ENCODE measurements at places on chromosomes 12 and 14.

GRCh38 chr12:106048676-106049075 is 90.1 kb downstream of the NUAK1 start:
- no peak for DNase-seq

DNA sequence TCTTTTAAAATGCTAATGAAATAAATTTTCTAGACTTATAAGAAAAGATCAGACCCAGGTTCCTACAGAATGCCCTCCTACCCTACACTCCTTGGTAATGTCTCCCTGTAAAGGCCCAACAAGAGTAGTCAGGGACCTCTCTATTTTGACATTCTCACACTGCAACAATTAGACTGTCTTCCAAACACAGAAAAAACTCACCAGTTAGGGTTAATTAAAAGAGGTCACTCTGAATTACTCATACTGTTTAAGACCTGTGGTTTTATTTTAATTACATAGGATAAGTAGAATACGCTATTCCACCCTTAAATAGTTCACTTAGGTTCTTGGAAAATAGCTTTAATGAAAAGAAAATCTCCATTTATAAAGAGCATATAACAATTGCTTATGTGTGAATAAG is 142.4 kb downstream of the ITPR2 start:
- no peak for DNase-seq

- no peak for DNase-seq
Observed at GRCh38 chr14:73797543-73798265, 53.9 kb upstream of the PTGR2 start.

DNA sequence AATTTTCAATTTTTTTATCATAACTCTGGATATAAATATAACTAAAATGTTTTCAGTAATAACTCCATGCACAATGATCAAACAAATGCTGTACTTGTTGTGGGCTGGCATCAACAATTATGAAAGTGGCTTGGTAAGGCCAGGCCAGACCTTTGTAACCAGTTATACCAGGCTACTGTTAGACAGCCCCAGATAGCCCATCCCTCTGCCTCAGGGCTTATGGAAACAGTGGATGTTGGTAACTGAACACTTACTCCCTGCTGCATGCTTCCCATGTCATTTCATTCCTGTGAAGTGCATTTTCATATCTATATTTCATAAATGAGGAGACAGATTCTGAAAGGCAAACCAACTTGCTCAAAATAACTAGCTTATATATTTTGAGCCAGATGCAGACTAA is 195.0 kb downstream of the SYT1 start:
- DNase-seq = no peak

DNA sequence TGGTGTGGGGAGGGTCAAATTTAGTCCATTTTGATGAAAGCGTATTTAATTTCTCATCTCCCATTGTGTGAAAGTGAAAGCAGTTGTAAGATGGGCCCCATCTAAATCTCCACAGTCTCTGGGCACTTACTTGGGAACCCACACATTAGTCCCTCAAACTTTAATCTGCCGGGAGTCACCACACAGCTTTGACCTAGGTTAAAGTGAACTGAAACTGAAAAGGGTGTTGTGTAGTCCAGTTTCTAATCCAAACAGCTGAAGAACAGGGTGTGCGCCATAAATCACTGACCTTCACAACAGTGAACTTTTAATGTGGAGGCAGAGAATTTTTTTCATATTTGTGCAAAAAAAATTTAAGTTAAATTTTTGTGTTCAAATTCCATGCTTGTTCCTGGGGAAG is 48.4 kb upstream of the PTPRO start:
- DNase-seq = no peak

GRCh38 chr14:31944256-31945073 is 132.6 kb upstream of the ARHGAP5 start:
- no peak for DNase-seq

GRCh38 chr12:70643939-70644338 is 6.7 kb upstream of the PTPRB start:
- no peak for DNase-seq

GRCh38 chr14:87805315-87805723 is 187.7 kb downstream of the GALC start:
- DNase-seq = peak; percentile 30

- no peak for DNase-seq
Observed at GRCh38 chr12:128581321-128581761, 242.4 kb downstream of the SLC15A4 start.

GRCh38 chr14:34536951-34537676 is 2.4 kb downstream of the EAPP start:
- DNase-seq = no peak

DNA sequence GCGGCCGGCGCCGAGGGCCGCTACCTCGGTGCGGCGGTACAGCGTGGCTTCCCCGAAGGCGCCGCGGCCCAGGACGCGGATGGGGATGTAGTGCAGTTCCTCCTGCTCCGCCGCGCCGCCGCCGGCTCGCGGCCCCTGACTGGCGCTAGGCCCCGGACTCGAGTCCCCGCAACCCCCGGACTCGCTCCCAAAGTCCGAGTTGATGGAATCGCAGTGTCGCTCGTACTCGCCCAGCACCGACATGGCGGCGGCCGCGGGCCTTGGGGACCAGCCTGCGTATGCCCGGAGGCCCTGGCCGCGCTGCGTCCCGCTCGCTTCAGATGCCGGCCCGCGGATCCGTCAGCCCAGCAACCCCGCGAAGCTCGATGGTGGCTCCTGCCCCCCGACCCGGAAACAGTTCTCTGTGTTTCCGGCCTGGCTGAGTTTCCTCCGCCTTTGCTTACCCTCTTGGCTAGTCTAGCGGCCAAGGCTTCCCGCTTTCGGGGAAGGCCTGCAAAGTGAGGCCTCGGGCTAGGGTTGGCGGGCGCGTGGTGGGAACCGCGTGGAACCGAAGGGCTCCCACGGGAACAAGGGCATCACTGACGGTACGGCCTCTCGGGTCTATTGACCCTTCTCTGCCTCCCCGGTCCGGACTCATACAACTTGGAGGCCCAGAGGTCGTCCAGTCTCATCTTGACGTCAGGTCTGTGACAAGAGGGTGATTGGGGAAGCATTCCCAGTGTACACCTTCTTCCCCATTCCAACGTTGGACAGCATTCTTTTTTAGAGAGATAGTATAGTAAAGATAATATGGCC is at the start of gene NEK9:
TSS of gene NEK9 (minus strand) at position 370 of the 795 bp plus-strand sequence. CDS start at position 243, 127 bp downstream.
- no peak for DNase-seq

GRCh38 chr12:12998248-12998647 is 1.8 kb downstream of the HEBP1 start:
- DNase-seq = no peak

GRCh38 chr14:64544607-64545312 is 4.2 kb downstream of the HSPA2 start:
- DNase-seq = no peak

- DNase-seq = no peak
Observed at GRCh38 chr12:92722897-92723296, 20.1 kb downstream of the PLEKHG7 start.

DNA sequence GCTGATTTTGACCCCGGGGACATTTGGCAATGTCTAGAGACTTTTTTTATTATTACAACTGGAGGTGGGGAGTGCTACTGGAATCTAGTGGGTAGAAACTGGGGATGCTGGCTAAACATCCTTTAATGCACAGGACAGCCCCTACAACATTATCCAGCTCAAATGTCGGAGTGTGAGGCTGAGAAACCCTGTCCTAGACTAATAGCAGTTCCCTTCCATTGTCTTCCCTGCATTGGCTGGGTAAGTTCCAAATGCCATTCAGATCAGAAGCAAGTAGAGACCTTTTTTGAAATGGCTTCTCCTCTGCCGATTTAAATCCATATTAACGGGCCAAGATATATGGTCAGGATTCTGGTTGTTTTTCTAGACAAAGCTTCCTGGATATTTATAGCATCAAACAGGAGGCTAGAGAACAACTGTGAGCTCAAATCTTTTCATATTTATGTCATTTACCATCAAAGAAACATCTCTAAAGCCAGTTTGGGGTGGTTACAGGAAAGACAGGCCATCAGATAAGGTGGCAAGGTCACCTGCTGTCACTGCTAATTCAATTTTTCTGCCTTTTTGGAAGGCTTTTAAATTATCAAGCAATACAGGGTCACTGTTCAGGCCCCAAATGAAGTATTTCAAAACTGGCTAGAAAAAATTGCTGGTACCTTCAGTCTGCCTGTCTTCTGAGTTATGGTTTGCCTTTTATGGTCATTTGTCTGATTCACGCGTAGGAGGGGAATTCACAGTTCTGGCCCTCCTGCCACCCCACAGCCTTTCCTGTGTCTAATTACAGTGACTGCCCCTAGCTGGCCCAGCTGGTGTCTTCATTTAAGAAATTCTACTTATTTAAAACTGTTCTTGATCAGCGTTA is 20.1 kb upstream of the AKAP5 start:
- DNase-seq = peak; percentile 76

GRCh38 chr12:57607958-57608663 is 3.1 kb upstream of the ARHGEF25 start:
- DNase-seq = no peak

- DNase-seq = no peak
Observed at GRCh38 chr14:45940318-45940717, 687.3 kb upstream of the MIS18BP1 start.

- DNase-seq = no peak
Observed at GRCh38 chr12:50257236-50258166, 25.8 kb downstream of the LIMA1 start.

- peak; percentile 11 for DNase-seq
Observed at GRCh38 chr12:59181196-59181777, 261.0 kb upstream of the LRIG3 start.

DNA sequence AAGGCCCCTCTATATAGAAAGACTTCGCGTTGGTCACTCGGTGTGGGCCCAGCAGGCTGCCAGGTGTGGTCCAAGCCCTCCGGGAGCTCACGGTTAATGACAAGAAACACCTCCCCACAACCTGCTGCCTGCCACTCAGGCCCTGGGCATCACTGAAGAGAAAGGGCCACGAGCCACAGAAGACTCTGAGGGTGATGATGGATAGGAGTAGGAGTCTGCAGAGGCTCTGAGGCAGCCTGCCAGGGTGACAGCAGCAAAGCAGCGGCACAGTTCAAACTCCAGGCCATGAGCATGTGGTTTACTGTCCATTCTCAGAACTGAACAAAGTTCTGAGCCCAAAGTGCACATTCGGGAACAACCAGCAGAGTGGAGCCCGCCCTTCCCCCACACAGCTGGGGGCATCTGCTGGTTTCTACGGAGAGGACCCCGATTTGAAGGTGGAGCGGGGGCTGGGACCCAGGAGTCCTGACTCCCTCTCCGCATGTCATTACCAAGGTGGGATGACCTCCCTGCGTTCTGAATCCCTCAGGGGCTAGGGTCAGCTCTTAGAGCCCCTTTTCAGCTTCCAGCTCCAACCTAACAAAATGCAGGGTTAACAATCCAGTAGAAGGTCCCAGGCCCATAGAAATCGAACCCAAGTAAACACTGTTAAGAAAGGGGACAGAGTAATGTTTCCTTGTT is 65.8 kb downstream of the VWF start:
- no peak for DNase-seq

DNA sequence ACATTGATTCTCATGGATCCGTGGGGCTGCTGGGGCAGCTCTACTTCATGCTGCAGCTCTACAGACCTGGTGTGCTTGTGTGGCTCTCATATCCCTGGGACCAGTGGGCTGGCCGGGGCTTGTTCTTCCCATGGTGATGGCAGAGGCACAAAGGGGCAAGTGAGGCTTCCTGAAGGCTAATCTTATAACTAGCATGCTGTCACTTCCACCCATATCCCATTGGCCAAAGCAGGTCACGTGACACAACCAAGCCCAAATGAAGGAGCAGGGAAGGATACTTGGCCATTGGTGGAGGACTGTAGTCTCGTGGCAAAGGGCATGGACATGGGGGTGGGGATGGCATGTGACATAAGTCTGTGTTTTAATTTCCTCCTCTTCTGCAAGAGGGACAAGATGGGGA is 9.9 kb downstream of the PLBD2 start:
- DNase-seq = no peak

DNA sequence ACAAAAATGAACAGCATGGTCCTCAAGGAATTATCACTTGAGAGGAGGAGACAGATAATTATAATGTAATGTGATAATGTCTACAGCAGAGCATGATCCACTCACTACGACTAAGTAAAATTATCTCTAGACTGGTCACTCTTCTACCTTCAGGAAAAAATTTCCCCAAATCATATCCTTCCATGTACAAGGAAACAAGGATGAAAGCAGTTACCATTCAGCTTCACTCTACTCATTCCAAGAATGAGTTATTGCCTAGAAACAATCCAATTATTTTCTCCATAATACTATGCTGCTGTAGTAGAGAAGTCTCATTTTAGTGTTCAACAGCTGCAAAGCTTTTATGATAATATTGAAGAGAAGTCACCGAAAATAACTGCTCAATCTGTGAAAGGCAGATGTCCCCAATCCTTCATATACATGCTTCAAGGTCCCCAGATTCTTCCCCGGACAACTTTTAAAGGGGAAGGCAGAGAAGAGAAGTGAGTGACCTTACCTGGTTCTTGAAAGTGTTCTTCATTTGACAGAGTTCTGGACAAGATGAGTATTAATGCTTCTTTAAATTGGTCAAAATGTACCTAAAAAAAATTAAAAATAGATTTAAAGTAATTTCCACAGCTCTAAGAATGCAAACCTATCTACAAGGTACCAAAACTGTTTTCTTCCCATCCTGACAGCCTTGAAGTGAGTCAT is 24.6 kb downstream of the NIN start:
- DNase-seq = no peak

- no peak for DNase-seq
Observed at GRCh38 chr12:50132505-50133135, 20.6 kb downstream of the COX14 start.

DNA sequence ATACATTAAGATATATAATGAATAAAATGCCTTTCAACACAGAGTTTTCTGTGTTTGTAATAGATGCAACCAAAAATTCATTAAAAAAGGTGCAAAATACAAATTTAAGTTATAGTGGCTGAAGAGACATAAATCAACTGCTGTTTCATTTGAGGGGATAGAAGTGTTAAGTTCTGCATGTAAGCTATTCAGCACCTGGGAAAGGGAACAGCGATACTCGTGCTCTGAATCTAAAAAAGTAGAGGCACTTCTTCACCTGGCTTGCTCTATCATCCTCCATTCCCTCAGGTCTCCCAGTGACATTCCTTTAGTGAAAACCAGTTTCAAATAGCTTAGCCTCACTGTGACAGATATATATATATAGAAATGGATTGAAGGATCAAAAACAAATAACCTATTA is 222.6 kb downstream of the ACSS3 start:
- DNase-seq = no peak

GRCh38 chr12:108514468-108514972 is 557 bp upstream of the FICD start:
- no peak for DNase-seq

GRCh38 chr12:90959032-90959431 is 4.1 kb upstream of the CCER1 start:
- no peak for DNase-seq

DNA sequence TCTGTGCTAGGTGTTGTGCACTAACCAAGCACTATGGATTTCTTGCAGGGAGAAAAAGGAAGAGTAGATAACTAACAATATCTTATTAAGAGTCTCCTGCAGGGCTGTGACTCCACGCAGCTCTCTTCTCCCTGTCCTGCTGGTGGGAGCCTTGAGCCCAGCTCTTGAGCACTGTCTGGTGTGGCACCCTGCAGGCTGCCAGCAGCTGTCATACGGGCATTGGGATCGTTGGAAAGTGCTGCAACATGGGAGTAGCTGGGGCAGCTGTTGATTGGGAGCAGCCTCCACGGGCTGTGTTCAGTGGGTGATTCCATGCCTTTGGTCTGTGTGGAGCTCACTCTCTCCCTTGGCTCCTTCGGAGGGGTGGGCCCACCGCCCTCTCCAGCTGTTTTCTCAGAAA is 125.3 kb downstream of the FBXL14 start:
- no peak for DNase-seq

Data from A172 (cell line).